ENCODE measurements at places on chromosomes 6 and 20. TPM values are rescaled to one million over a fixed set of nuclear protein-coding genes. Genes with fewer than 3 reads are reported as not detected.

The CALHM4 gene
- total RNA-seq, result not detected

The DPPA5 gene
- not detected for total RNA-seq

- H3K27ac ChIP-seq, result no peak overlapping the region
- no peak overlapping the region for H3K4me3 ChIP-seq
- peaks cover 24% of the 10 kb centered on the region for H3K36me3 ChIP-seq
- H3K27me3 ChIP-seq, result no peaks in the 10 kb centered on the region
- DNase-seq, result no peak
These were observed 12.6 kb downstream of the RAB22A start for GRCh38 chr20:58322083-58322482.

GRCh38 chr20:7207186-7207798 lies 439.8 kb downstream of the BMP2 start:
- no peaks in the 10 kb centered on the region for H3K4me1 ChIP-seq
- H3K27me3 ChIP-seq, result no peaks in the 10 kb centered on the region
- H3K27ac ChIP-seq, result no peak overlapping the region
- H3K36me3 ChIP-seq, result no peaks in the 10 kb centered on the region
- no peak for DNase-seq
- no peak overlapping the region for H3K4me3 ChIP-seq

DNA sequence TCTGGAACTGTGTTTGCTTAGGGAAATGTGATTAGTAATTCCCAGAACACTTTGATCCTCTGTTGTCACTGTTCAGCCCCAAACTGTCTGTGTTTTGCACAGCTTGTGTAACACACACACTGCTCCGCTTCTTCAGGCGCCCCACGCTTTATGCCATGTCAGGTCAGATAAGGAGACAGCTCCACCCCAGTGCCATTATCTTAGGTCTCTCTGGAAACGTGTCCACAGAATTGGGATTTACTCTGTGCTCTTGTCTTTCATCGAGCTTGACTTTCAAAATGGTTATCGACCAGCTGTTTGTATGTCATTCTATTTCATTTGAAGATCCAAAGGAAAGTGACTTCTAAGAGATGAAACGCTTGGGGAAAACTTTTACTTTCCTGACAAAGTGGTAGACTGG lies 106.4 kb upstream of the SSTR4 start:
- H3K4me1 ChIP-seq, result no peaks in the 10 kb centered on the region
- no peak overlapping the region for H3K27ac ChIP-seq
- DNase-seq, result no peak
- H3K4me3 ChIP-seq, result no peak overlapping the region
- H3K36me3 ChIP-seq, result no peaks in the 10 kb centered on the region
